ENCODE measurements at places on chromosomes 3 and 15.

GRCh38 chr15:28084547-28084946 lies 14.6 kb downstream of the OCA2 start:
- DNase-seq: no peak

DNA sequence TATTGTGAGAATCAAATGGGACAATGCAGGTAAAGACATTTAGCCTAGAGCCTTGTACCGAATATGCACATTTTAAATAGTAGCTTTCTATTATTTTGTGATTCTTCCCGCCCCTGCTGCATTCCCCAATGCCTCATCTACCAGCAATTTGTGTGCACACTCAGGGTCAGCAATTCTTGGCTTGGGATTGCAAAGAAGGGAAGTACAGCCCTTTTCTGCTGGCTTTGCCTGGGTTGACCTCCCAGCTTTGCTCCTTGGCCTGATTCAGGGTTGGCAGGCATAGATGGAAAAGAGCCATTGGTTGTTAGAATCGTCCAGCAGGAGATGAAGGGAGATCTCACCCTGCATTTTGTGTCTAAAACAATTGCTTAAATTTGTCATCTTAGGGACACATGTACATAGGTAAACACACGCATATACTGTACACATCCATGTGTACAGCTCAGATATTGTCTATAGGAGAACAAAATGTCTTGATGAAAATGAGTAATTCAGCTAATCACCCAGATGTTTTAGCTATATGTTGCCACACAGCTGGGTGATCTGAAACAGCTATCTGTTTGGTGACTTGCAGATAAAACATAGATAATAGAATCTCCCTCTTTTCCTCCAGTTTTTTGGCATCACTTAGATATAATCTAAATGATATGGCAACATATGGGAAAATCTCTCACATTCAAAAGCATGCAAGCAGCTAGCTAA lies 340.9 kb upstream of the TBL1XR1 start:
- no peak for DNase-seq

DNA sequence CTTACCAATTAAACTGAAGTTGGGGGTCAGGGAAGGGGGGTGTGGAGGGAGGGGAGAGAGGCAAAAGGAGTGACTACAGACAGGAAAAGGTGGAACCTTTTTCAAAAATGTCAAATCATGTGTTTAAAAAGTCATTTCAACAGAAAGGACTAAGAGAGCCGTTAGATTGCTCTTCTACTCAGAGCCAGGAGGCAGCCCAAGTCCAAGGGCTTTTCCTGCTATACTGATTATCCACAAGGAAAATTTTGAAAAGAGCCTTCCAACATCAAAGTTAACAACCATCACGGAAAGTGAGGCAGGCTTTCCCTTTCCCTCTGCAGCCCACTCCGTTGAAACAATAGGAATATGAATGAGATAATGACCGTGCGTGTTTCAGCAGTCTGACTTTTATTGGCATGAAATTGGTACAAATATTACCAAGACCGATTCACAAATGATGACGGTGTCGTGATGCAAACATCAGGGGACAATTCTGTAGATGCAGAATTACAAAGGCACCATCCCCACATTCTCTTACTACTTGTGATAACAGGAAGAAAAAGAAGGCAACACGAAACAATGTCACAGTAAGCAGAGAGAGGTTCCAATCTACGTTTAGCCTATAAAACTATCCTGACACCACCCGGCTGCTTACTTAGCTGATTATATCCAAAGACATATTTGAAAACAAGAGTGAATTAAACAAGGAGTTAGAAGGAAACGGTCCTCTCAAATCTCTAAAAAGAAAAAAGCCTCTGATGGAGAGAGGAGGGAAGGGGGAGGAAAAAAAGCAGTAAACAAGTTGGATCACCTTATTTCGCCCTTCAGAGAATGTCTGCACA lies 453.7 kb downstream of the FOXP1 start:
- no peak for DNase-seq

- no peak for DNase-seq
Measured at GRCh38 chr3:110344897-110345767, 726.5 kb upstream of the NECTIN3 start.

- no peak for DNase-seq
Measured at GRCh38 chr3:28841441-28841840, 439.4 kb upstream of the RBMS3 start.

Measured in GM19239 (cell line).